ENCODE measurements at places on chromosomes 16 and 17. TPM values are rescaled to one million over a fixed set of nuclear protein-coding genes. Genes with fewer than 3 reads are reported as not detected.

- DNase-seq: no peak
Observed at GRCh38 chr17:32960815-32961214, 30.8 kb upstream of the SPACA3 start.

DNA sequence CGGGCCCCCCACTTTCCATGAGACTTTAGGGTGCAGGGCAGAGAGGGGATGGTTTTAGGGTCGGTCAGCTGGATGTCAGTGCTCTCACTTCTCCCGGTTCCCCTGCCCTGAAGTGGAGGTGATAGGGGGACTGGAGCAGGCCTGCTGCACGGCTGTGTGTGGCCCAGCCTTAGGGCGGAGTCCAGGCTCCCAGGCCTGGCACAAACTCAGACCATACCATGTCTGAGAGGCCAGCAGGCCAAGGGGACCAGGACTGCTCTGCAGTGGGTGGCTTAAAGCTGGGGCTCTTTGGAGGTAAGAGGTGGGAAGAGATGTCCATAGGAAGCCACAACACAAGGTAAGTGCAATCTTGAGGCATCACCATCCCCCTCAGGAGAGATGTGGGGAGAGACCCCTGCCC lies 8.3 kb downstream of the TFAP4 start:
- peak; percentile 32 for DNase-seq

- no peak for DNase-seq
Observed at GRCh38 chr17:76572201-76572910, 13.3 kb downstream of the ST6GALNAC2 start.

The PPM1E gene
- total RNA-seq: 7.1 TPM

DNA sequence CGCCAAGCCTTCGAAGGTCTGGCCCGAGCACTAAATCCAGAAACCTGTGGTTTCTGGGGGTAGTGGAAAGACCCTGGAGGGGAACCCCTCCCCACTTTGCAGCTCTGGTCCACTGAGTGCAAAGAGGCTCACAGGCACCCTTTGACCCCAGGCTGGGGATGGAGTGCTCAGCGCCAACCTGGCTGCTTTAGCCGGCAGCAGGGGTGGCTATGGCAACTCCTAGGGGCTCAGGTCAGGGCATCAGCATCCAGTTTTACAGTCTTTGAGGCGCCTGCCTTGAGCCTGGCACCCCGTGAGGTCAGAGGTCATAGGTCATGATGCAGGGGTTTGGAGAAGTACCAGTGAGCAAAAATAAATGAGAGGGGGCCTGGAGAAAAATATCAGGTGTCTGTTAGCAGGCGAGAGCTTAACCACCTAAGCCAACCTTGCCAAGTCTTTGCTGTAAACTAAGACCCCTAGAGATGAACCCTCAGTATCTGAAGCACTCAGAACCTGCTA lies 17.9 kb downstream of the CA7 start:
- DNase-seq: no peak

DNA sequence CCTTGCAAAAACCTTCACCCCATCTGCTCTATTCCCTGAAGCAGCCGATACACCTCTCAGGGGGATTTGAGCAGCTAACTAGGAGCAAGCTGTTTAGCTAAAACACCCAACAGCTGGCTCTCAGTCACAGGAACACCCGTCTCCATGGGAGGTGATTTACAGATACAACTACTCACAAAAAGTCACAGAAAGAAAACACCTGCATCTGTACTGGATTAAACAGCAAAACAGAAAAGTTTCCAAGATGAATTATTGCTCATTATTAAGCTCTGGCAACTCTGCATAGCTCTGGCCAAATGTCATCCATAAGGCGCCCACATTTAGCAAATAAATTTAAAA lies 22.3 kb downstream of the GJC1 start:
- no peak for DNase-seq

The CD300E gene
- not detected for total RNA-seq

GRCh38 chr17:51507444-51507843 lies 247.1 kb downstream of the UTP18 start:
- DNase-seq: no peak

The TSPOAP1 gene
- 19.0 TPM for total RNA-seq

The TAC4 gene
- total RNA-seq: not detected

The MYH8 gene
- not detected for total RNA-seq

DNA sequence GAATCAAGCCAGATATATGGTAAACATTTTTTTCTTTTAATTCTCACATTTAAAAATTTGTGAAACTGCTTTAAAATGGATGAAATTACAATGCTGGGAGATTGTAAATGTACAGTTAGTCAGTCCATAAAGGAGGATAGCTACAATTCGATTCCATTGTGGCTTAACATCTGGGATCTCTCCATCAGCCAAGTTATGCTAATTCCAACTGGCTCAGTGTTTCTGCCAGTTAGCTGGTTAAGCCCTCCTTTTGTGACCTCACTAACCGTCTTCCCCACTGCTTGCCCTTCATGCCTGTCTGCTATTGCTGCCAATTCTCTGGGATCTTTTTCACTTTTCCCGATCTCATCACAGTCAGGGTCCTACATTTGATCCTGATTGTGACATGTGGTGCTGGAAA lies 1347.6 kb downstream of the CDH11 start:
- DNase-seq: no peak

DNA sequence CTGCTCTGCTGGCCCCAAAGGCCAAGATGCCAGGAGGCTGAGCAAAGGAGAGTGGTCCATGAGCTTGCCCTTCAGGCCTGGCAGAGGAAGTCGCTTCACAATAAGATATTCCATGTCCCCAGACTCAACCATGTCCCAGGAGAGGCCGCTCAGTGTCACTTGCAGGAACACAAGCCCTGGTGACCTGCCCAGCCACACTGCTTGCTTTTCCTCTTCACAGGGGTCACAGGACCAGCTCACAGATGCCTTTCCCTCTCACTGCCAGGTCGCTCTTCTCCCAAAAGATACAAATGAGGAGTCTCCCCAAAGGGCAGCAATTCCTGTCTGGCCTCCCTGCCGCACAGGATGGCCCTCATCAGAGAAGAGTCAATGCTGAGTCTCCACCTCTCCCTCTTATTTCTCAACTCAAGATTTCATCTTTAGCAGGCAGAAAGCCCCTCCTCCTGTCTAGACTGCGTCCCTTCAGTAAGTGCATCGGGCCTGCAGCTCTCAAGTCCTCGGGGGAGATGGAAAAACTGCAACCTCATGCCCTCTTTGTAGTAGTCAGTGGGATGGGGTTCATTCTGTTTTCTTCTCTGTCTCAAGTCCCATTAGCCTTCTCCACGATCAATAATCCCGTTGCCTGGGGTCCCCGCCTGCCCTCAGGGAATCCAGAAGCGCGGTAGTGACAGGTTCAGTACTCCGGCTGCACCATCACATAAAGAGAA lies 5.0 kb downstream of the JUP start:
- no peak for DNase-seq

DNA sequence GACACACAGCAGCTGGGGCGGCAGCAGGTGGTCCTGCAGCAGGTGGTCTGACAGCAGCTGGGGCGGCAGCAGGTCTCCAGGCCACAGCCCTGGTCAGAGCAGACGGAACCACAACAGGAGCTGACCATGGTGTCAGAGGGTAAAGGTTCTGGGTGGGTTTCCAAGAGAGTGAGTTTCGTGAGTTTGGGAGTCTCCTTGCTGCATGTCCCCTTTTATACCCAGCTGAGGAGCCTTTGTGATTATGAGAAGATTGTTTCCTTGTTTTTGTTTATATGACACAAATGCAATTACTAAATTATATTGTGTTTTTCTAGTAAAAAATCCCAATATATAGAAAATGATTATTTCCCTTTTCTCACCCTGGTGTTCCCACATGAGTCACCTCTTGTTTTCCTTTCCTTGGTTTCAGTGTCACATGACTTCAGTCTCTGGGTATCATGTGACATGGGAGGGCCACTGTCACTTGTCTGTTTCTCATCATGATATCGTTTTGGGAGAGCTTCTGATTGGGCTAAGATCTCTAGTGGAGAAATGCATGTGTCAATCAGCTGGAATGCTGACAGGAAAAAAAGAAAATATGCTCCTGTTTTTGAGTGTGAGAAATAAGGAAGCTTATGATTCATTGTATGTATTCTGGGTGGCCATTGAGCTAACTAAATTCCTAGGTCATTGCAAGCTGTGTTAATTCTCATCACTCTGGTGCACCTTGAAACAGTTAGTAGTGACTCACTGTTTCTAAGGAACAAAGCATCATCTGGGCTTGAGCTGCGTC lies at the start of gene KRTAP4-6:
TSS of gene KRTAP4-6 (minus strand) at position 185 of the 772 bp plus-strand sequence. CDS start at position 128, 57 bp downstream.
- DNase-seq: no peak

DNA sequence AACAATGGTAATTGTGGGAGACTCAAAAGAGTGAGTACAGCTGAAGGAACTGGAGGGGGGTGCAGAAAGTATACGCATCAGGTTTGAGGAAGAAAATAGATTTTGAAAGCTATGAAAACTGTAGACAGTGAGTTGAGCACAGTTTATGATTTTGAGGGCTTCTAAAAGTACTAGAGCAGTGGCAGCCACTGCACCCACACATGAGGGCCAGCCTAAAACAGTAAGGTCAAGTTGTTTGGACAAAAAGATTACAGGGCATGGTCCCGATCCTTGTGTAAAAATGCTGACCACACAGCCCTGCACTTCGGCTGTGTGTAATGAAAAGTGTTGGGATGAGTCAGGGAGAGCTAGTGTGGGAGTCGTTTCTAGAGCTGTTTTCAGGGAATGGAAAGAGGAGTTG lies 2282.1 kb downstream of the TP53TG3F start:
- no peak for DNase-seq

The TMEM92 gene
- total RNA-seq: 10.9 TPM

DNA sequence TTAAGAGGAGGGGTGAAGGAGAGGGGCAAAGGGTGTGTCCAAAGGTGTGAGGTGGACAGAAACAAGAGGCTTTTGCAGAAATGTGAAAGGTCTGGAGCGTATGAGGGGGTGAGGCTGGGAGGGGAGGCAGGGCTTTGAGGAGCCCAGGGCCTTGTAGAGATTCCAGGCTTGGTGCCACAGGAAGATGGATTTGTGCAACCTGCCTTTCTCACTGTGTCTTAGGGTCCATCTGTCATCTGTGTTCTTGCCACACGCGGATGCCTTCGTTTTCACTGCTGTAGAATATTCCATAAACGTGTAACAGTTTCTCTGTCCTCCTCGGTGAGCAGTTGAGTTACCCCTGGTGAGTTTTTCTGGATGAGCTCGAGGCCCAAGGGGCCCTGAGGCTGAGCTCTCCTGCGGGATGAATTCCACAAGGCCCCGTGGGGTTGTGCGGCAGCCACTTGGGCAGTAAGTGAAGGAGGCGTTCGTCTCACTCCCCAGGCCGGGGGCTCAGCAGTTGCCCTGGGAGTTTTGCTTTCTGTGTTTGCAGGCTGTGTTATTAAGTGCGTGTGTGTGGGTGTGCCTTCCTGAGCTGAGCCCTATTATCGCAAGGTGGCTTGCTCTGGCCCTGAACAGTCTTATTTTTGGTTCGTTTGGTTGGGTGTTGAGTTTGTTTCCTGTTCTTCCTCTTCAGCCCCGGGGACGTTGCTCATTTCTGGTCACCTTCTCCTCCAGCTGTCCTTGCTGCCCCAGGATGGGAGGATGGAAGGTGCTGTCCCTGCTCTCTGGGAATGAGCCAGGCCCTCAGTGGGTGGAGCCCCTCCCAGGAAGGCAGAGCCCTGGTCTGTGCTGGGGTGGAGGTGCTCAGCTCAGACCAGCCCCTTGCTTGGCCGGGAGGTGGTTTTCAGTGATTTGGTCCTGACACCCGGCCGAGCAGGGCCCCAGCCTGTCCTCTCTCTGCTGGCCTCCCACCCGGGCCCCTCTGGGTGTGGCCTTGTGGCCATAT lies 28.4 kb downstream of the BAIAP2 start:
- DNase-seq: no peak

DNA sequence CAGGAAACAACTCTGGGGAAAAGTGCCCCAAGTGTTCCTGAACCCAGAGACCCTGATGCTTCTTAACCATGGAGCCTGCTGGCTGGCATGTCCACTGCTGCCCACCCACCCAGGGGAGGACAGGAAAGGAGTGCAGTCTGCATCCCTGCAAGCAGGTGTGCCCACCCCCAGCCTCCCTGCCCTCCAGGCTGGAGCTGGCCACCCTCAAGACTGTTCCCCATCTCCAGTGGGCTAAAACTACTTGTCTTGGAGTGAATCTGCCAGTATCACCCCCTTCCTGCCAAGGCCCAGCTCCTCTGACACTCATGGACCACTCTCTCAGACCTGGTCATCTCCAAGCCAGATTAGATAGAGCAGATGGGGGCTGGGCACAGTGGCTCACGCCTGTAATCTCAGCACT lies 29.8 kb downstream of the ARHGAP27 start:
- DNase-seq: no peak

- DNase-seq: no peak
Observed at GRCh38 chr16:5512014-5512413, 414.4 kb upstream of the EEF2KMT start.

The SLC25A10 gene
- 28.1 TPM for total RNA-seq

- DNase-seq: no peak
Observed at GRCh38 chr17:74547736-74548135, 1.8 kb upstream of the CD300C start.

- peak; percentile 90 for DNase-seq
Observed at GRCh38 chr16:57846078-57846697, 43.9 kb upstream of the KIFC3 start.

DNA sequence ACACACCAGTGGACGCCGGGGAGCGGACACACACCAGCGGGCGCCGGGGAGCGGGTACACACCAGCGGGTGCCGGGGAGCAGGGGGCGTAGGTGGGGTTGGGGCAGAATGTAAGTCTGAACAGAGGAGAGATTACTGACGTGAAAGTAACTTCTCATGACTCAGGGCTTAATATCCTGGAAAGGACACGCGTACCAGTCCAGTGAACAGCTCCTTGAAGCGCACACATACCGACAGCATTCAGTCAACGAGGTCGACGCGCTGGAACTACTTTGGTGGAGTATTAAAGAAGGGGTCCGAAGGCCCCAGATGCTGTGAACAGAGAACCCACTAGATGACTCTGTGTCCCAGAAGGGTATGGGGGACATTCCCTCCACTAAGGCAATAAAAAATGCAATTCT lies 129.6 kb downstream of the ENGASE start:
- no peak for DNase-seq

DNA sequence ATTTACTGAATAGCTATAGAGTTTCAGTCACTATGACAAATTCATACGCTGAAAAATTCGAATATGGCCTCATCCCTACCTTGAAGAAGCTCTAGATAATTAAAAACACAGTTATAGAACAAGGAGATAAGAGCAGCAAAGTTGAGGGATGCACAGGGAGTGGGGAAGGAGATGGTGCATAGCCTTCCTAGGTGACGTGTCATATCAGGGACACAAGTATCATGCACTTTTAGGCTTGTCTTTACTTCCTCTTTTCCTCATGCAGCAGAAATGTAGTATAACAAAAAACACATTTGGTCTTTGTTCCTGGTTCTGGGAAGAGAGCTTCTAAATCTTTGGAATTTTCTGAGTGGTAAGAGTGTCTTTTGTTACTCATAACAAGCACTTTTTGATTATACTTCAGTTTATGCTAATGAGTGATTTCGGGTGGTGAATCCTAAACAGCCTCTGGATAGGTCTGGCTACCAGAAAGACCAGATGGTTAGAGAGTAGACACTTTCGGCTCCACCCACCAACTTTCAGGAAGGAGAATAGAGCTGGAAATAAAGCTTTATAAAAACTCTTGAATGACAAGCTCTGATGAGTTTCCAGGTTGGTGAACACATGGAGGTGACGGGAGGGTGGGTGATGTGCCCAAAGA lies 341.4 kb downstream of the UTP18 start:
- no peak for DNase-seq
